ENCODE measurements at places on chromosomes 16 and 17.
A peak's percentile ranks its signal among the peaks of the same experiment; 100 is the strongest.

GRCh38 chr17:15262291-15263205 lies 2.6 kb downstream of the PMP22 start:
- peak overlapping the region; percentile 90 for H3K4me3 ChIP-seq
- peak overlapping the region; percentile 99 for H3K27ac ChIP-seq
- DNase-seq = peak; percentile 92

- H3K36me3 ChIP-seq = peaks cover 56% of the 10 kb centered on the region
- peaks cover 77% of the 10 kb centered on the region for H3K4me1 ChIP-seq
- DNase-seq = no peak
- no peak overlapping the region for H3K4me3 ChIP-seq
- H3K27me3 ChIP-seq = no peaks in the 10 kb centered on the region
- H3K27ac ChIP-seq = peak overlapping the region; percentile 97
Measured at GRCh38 chr17:42672038-42672437, 4.8 kb downstream of the PLEKHH3 start.

- H3K27me3 ChIP-seq = no peaks in the 10 kb centered on the region
- peaks cover 63% of the 10 kb centered on the region for H3K4me1 ChIP-seq
- no peak for DNase-seq
- peaks cover 13% of the 10 kb centered on the region for H3K36me3 ChIP-seq
- no peak overlapping the region for H3K27ac ChIP-seq
Measured at GRCh38 chr17:47704736-47705135, 10.8 kb downstream of the TBKBP1 start.

- no peak overlapping the region for H3K27ac ChIP-seq
- H3K4me3 ChIP-seq = no peak overlapping the region
- no peak for DNase-seq
- H3K27me3 ChIP-seq = peaks cover 69% of the 10 kb centered on the region
- no peaks in the 10 kb centered on the region for H3K36me3 ChIP-seq
Measured at GRCh38 chr16:80337786-80338185, 203.0 kb upstream of the DYNLRB2 start.

GRCh38 chr16:55401046-55401445 lies 77.0 kb downstream of the IRX6 start:
- no peak overlapping the region for H3K27ac ChIP-seq
- no peak overlapping the region for H3K4me3 ChIP-seq
- no peaks in the 10 kb centered on the region for H3K36me3 ChIP-seq
- peaks cover 6% of the 10 kb centered on the region for H3K27me3 ChIP-seq

DNA sequence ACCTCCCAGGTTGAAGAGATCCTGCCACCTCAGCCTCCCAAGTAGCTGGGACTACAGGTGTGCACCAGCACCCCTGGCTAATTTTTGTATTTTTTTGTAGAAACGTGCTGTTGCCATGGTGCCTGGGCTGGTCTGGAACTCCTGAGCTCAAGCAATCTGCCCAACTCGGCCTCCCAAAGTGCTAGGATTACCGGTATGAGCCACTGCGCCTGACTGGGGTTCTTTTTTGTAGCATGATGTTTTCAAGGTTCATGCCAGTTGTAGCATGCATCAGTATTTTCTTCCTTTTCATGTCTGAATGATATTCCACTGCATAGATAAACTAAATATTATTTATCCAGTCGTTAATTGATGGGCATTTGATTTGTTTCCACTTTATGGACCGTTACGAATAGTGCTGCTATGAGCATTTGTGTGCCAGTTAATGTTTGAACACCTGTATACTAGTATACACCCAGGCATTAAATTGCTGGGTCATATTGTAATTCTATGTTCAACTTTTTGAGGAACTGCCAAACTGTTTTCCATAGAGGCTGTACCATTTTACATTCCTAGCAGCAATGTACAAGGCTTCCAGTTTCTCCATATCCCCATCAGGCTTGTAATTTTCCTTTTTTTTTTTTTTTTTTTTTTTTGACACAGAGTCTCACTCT lies 24.8 kb upstream of the CEP20 start:
- no peaks in the 10 kb centered on the region for H3K36me3 ChIP-seq
- no peak for DNase-seq
- no peak overlapping the region for H3K4me3 ChIP-seq
- H3K27me3 ChIP-seq = no peaks in the 10 kb centered on the region
- no peaks in the 10 kb centered on the region for H3K4me1 ChIP-seq

- DNase-seq = no peak
- H3K27ac ChIP-seq = no peak overlapping the region
- H3K4me1 ChIP-seq = peaks cover 61% of the 10 kb centered on the region
- peak overlapping the region; percentile 35 for H3K4me3 ChIP-seq
- H3K36me3 ChIP-seq = no peaks in the 10 kb centered on the region
Measured at GRCh38 chr17:48613862-48614694, 1.0 kb downstream of the HOXB8 start.

- no peak overlapping the region for H3K4me3 ChIP-seq
- H3K27me3 ChIP-seq = no peaks in the 10 kb centered on the region
- no peak overlapping the region for H3K27ac ChIP-seq
Measured at GRCh38 chr16:47660540-47660939, 199.4 kb downstream of the PHKB start.

- H3K27me3 ChIP-seq = peaks cover 6% of the 10 kb centered on the region
- no peak overlapping the region for H3K27ac ChIP-seq
- H3K36me3 ChIP-seq = no peaks in the 10 kb centered on the region
- H3K4me3 ChIP-seq = no peak overlapping the region
Measured at GRCh38 chr16:68458551-68458950, 10.2 kb upstream of the SMPD3 start.

- H3K27me3 ChIP-seq = no peaks in the 10 kb centered on the region
- peaks cover 25% of the 10 kb centered on the region for H3K36me3 ChIP-seq
- H3K4me1 ChIP-seq = peaks cover 20% of the 10 kb centered on the region
- no peak overlapping the region for H3K27ac ChIP-seq
- DNase-seq = no peak
Measured at GRCh38 chr17:75756451-75757085, 8.4 kb downstream of the GALK1 start.

Data from left ventricle myocardium inferior (tissue), 1 donor.